CD8-positive, alpha-beta memory T cell (primary cell): ENCODE measurements at places on chromosomes 1 and 21.
A peak's percentile ranks its signal among the peaks of the same experiment; 100 is the strongest.

GRCh38 chr1:151579436-151580225, 32.2 kb upstream of the SNX27 start:
- peak; percentile 1 for DNase-seq

DNA sequence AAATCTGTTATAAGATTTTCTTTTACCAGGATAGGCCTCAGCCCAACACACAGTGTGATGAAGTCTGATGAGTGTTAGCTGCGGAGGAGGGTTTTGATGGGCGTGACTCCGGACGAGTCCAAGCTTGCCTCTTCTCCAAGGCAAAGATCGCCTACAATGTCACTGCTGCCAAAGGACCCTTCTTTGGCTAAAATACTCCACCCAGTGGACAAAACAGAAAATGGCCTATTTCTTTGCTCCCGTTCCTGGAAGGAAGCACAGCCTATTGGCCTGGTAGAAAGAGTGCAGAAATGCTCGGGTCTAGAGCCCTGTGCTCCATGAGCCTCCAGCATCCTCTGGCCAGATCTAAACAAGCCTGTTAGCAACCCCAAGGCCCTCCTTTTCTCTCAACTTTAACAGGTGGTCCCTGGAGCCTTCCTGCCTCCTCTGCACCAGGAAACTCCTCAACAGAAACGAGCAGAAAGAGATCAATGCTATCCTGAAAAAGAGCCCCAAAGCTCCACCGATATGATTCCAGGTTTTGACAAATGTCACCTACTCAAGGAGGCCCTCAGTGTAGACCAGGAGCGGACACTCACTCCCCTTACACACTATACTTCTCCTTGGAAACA, 3.4 kb upstream of the CASQ2 start:
- DNase-seq, result no peak

DNA sequence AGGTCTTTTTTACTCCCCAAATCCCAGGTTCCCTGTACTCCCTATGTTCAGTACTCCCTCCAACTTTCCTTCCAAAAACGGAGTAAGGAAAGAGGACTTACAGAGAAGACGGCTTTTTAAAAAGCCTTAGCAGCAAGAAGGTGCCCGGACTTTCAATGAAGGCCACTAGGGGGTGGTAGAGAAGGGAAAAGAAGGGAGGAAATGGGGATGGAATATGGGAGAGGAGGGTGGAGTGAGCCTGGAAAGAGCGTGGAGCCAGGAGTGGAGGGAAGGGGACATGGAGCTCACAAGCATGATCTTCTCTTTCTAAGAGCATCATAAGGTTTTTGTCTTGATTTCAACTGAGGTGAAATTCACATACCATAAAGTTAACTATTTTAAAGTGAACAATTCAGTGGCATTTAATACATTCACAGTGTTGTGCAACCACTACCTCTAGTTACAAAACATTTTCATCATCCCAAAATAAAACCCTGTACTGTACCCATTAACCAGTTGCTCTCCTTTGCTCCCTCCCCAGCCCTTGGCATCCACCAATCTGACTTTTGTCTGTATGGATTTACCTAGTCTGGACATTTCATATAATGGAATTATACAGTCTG, 129.9 kb downstream of the ZNF281 start:
- DNase-seq, result peak; percentile 18

- DNase-seq, result no peak
Observed at GRCh38 chr21:44639331-44639655, 2.1 kb downstream of the KRTAP10-10 start.

GRCh38 chr1:1233567-1233892, 1.5 kb downstream of the B3GALT6 start:
- DNase-seq, result no peak

GRCh38 chr1:165795894-165796293, 27.2 kb upstream of the TMCO1 start:
- no peak for DNase-seq

DNA sequence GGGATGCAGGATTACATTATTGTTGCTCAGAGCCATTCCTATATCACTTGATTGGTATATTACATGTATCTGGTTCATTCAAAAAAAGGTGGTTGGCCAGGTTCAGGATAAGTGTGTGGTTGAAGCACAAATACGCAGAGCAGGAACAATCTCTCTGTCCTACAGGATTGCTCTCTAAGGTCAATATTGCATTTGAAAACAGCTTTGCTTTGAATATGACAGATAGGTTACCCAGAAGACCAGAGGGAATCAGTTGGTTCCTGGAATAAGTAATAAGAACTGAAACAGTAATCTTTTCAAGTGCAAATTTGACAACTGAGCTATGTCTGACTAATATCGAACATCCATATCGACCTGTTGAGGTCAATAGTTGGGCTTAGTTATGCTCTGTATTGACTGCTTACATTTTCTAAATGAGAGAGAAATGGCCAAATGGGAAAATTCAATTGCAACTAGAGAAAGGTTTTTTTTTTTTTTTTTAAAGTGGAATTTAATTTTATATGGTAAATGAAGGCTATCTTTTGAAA, 176.8 kb downstream of the ATP6V1G3 start:
- DNase-seq, result no peak

DNA sequence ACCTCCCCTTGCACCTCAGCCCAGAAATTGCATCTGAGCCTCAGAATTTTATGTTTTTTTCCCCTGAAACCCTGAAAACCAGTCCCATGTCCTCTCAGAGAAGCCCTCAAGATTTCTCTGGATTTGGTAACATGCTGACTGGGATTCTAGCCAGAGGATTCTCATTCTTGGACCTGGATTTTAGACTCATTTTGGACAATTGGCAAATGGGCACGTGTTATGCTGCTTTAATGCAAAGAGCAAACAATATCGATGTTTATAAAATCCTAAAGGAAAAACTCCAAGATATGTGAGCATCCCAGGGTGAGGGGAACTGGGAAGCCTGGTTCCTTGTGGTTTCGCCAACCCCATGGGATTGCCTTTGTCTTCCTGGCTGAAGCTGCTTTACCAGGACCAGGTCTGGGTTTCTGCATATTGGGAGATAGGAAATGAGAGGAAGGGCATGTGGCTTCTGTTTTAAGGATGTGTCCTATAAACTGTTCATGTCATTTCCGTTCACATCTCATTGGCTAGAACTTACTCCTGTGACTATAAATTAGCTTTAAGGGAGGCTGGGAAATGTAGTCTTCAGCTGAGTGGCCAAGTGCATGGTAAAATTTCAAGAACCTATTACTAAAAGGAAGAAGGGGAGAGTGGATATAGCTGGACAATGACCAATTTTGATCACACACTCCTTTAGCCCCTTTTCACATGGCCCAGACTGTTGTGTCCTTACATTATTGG, 27.2 kb upstream of the BCL10 start:
- DNase-seq, result no peak

GRCh38 chr1:225906467-225906866, 17.5 kb upstream of the LEFTY1 start:
- DNase-seq, result no peak

DNA sequence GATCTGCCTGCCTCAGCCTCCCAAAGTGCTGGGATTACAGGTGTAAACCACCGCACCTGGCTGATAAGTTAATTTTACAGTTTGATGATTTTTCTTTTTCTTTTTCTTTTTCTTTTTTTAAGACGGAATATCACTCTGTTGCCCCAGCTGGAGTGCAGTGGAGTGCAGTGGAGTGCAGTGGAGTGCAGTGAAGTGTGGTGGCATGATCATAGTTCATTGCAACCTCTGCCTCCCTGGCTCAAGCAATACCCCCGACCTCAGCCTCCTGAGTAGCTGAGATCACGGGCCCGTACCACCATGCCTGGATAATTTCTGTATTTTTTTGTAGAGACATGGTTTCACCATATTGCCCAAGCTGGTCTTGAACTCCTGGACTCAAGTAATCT, 84.4 kb upstream of the CXADR start:
- no peak for DNase-seq

DNA sequence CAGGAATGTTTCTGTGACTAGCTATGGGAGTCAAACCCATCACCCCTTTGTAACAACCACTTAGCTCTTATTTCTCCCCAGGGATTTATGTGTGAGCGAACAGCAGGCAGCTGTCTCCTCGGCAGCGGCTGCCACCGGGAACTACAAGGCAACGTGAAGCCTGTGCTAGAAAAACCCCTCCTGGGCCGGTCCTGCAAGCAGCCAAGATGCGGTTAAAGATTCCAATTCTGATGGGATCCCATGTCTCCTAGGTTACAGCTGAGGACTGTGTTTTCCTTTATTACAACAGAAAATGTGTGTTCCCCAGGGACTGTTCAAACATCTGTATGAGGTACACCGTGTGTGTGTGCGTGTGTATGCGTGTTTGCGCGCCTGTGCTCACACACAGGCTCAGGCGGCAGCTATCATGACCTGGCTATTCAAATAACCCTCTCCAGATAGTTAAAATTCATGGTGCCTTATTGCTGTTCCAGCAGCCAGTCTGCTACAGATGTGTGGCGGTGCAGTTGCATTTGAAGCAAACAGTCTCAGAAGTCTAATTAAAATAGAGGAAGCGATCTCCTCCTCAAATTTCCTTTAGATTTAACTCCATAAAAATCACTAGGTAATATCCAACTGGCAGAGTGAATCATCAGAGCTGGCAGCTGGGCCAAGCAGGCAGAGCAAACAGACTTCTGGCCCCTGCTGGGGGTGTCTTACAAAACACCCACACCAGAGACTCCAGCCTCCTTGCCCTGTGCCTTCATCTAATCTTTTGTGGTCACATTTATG, 68.0 kb downstream of the LMX1A start:
- no peak for DNase-seq

- no peak for DNase-seq
Observed at GRCh38 chr1:242784084-242784483, 259.6 kb upstream of the PLD5 start.

- no peak for DNase-seq
Observed at GRCh38 chr21:28975397-28975796, 17.3 kb downstream of the LTN1 start.

DNA sequence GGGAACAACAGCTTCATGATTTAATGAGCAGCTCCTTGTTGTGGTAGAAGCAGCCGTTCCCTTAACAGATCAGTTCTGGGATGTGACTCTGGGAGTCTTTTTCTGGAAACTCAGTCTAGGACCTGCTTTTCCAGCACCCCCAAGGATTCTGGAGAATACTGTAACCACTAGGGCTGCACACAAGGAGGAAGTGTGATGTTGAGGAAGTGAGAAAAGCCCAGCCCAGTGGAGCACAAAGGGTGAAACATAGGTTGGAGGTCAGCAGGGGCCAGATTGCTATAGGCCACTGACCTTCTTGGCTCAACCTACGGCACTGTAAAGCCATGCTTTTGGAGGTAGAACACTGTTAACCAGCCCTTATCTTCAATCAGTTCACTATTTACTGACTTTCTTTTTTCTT, 10.1 kb upstream of the PLA2G5 start:
- no peak for DNase-seq

GRCh38 chr1:160653620-160654016, 6.8 kb upstream of the SLAMF1 start:
- no peak for DNase-seq

GRCh38 chr1:41537788-41538351, 53.4 kb upstream of the EDN2 start:
- no peak for DNase-seq

- no peak for DNase-seq
Observed at GRCh38 chr1:24215226-24215814, 28.2 kb upstream of the IFNLR1 start.

GRCh38 chr21:36817732-36818450, 119.0 kb downstream of the SIM2 start:
- no peak for DNase-seq

GRCh38 chr1:206420471-206420870, 49.8 kb upstream of the IKBKE start:
- DNase-seq, result no peak

DNA sequence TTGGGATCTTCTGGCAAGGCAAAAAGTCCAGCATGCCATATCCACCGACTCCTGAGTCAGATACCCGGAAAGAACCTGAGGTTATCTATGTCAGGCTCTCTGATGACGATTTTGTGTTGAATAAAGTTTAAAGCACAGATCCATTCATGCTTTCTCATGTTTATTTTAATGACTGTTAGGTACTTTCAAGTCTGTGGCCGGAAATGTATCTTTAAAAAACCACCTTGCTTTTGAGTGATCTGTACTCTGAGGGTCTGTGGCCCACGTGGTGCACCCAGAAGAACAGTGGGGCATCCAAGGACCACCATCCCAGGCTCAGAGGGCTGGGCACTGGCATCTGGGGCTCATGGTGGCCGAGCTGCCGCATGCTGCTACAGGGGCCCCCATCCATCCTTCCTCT, 30.1 kb upstream of the VASH2 start:
- no peak for DNase-seq

DNA sequence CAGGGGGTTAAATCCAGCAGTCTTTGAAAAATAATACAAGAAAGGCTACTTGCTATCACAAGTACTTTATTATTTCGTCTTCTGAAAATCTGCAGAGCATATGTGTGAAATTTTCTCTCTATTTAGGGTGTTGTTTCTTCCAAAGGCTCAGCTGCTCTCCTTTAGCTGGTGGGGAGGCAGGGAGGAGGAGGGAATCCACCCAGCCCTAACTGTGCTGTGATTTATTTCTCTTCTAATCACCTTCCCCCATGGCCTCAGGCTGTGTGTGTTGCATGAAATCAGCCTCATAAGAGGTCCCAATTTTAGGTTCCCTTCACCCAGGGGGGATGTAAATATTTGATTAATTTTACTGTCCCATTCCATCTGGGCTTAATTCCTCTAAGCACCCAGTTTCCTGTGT, 77.6 kb upstream of the PGBD5 start:
- no peak for DNase-seq

- DNase-seq, result no peak
Observed at GRCh38 chr1:36116901-36117300, 8.1 kb downstream of the COL8A2 start.

DNA sequence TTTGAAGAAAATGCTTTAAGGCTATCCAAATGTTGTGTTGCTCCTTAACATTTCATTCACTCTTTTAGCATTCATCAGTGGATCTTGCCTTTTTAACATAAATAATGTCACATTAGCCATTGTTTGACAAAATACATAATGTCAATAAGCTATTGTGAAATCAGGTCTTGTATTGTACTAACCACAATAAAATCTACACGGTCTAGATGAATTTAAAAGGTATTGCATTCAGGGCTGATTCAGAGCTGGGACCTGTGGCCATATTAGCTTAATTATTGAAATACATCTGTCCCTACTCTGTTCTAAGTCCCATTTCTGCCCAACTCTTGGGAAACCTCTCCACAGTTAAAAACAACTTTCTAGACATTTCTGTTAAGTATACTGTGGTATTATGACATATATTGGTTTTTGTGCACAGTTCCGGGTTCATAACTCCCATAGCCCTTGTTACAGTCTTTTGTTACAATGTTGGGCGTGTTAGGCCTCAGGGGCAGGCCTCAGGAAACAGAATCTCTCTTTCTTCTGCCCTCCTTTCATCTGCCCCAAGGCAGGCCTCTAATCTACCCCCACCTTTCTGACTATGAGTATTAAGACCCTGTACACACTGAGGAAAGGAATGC, 44.7 kb upstream of the CITED4 start:
- no peak for DNase-seq

- no peak for DNase-seq
Observed at GRCh38 chr1:206112600-206113301, 4.4 kb downstream of the AVPR1B start.

- DNase-seq, result peak; percentile 51
Observed at GRCh38 chr1:85297855-85298629, 21.6 kb upstream of the BCL10 start.
